ENCODE measurements at places on chromosomes 12 and 14.

DNA sequence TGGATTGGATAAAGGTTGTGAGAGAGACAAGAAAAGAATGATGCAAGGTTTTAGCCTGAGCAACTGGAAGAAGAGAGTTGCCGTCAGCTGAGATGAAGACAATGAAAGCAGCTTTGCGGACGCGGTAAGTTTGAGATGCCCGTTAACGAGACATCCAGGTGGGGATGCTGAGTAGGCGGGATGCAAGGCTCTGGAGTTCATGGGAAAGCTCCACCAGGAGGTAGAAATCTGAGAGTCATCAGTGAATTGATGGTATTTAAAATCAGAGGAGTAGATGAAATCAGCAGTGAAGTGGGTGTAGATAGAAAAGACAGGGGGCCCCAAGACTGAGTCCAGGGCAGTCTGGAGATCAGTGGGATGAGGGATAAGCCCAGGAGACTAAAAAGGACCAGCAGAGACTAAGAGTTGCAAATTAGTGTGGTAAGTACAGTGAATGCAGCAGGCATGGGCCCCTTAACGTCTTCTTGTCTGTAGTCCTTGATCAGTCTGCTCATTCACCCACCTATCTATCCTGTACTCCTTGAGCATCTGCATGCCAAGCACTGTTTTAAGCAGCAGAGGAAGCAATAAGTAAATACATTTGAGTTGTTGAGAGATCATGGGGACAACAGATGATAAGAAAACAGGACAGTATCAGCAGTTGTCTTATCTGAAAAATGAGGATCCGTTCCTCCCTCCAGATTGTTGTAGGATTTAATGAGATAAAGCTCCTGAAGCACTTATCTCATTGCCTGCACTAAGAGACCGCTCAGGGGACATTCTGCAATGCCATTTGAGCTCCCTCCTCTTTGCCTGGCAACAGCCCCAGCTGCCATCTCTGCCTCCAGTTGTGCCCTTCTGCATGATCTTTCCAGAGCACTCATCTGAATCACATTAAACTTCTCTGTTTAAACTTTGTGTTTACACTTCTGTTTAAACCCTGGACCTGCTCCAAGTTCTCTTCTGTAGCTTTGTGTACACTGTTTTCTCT lies 91.5 kb downstream of the APAF1 start:
- no peak for DNase-seq

- DNase-seq = no peak
These were observed 2.4 kb downstream of the PFKM start for GRCh38 chr12:48121522-48121921.

GRCh38 chr12:82787016-82787415 lies 100.3 kb downstream of the TMTC2 start:
- no peak for DNase-seq

- no peak for DNase-seq
These were observed 1.5 kb downstream of the BMAL2 start for GRCh38 chr12:27334042-27334720.

DNA sequence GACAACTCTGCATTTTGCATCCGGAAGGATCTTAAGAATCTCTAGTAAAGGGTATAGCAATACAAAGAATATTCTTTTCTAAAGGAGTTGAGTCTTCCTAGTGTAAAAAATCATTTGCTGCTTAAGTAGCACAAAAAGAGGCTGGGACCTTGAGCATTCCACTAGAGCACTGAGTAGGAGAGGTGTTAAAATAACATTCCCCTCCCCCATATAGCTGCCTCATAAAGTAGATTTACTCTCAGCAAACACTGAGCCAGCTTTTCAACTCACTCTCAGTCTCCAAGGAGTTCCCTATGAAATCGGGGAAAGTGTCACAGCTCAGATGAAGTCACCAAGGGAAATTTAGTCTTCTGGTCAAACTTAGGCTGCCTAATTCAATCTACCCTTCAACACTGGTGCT lies 592.7 kb downstream of the ETNK1 start:
- no peak for DNase-seq

DNA sequence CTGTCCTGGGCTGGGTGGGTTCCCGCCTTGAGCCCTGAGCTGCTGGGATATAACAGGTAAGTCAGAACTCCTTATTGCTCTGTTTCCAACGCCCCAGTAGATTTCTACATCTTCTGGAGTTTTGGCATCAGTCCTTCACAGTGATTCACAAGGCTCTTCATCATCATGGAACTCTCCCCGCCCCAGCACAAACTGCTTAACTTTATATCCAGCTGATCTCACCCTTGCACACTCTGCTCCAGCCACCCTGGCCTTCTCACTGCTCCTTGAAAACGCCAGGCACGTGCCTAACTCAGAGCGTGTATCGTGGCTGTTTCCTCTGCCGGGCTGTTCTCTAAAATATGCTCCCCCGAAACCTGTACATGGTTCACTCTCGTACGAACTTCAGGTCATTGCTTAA lies 264.9 kb downstream of the NOVA1 start:
- DNase-seq = no peak

GRCh38 chr14:88225721-88226120 lies 97.3 kb downstream of the KCNK10 start:
- no peak for DNase-seq

- no peak for DNase-seq
These were observed 58.6 kb downstream of the R3HDM2 start for GRCh38 chr12:57372233-57372632.

DNA sequence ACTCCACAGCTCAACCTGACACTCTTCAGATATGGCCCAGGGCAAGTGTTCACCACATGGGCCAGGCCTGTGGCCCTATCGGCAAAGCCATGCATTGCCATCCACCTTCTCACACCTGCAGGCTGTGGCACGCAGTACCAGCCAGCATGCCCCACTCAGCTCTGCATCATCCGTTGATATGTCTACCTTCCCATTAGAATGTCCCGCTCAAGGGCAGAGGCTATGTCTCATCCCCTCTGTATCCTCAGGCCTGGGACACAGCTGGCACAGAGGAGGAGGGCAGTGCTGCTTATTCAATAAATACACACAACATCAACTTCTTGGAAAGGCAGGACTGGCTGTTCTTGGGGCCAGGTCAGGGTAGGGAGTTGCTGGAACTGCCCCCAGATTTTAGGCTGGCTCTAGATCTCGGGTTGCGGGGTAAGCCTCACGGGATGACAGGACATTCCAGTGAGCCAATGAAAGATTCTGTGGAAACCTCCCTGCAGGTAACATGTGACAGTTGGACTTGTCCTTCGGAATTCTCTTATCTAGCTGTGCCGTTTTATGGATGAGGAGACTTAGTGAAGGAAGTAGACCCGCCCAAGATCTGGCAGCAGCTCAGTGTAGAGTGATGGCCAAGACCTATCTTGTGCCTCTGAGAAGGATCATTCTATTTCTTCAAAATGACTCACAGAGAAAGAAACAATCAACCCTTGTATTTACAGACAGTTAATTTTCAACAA lies 25.6 kb downstream of the SYNE3 start:
- DNase-seq = no peak

- no peak for DNase-seq
These were observed 115.5 kb upstream of the PARP11 start for GRCh38 chr12:3988519-3989217.

DNA sequence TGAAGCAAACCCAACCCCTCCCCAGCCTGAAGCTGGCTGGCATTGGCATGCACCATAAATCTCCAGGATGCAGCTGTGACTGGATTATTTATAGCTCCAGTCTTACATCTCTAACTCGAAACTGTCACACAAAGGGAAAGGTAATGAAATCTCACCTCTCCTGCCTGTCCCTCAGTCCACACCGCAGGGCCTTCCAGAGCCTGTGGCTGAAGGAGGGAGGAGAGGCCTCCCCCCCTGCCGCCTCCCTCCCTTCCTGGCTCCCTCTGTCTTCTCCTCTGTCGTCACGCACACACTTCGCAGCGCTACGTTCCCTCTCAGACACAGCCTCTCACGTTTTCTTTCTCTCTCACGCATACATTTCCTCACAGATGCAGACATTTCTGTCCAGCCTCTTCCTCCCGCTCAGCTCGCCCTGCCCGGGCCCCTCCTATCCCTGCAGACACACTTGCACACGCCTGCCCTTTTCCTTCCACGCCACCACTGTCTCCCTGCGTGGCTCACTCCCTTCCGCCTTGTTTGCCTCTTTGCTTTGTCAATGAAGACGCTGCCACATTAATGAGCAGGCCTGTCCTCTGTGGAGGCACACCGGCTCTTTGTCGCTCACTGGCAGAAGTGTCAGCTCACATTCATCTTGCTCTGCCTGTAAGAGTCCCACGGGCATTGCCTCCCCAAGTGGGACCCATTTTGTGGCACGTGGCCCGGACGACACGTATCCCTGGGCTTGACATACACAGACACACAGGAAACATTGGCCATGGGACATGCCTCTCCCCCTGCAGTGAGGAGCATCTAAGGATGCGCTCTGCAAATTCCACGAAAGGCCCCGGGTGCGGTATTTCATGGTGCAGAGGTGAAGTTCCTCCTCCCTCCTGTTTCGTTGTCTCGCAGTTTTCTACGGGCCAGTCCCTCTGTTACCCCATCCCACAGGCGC lies 27.9 kb downstream of the IRF2BPL start:
- DNase-seq = no peak

DNA sequence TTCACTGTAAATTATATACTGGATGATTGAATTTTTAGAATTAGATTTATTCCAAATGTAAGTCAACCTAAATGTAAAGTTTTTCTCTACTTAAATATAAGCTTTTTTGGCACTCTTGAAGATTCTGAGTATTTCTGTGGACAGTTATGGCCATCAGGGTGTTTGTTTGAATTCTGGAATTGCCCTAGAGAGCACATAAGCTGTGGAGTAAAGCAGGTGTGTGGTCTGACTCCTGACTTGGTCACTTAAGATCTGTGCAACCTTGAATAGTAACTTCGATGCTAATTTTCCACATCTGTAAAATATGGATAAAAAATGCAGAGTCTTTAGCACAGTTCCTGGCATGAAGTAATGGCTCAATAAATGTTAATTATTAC lies 64.4 kb downstream of the FUT8 start:
- no peak for DNase-seq

GRCh38 chr12:25089738-25090137 lies 105.2 kb downstream of the DNAI7 start:
- DNase-seq = no peak

DNA sequence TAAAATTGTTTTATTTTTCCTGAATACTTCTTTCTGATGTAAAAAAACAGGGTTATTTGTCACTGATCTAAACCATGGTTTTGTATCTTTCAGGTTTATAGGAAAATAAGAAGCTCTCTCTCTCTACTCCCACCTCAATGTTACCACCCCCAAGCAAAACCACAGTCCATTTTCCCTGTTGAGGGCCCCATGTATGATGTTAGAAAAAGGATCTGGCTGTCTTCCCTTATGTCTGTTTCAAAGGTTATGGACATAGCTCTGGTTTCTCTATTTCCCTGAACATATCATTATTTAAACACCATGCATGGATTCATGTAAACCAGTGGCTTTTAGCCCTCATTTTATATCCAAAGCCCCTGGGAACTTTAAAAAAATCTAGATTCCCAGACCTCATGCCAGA lies 649.0 kb upstream of the TBX3 start:
- no peak for DNase-seq

GRCh38 chr12:67940780-67941243 lies 48.4 kb upstream of the IFNG-AS1 start:
- DNase-seq = no peak

- DNase-seq = no peak
These were observed 1.1 kb downstream of the NCAPD2 start for GRCh38 chr12:6494968-6495367.

DNA sequence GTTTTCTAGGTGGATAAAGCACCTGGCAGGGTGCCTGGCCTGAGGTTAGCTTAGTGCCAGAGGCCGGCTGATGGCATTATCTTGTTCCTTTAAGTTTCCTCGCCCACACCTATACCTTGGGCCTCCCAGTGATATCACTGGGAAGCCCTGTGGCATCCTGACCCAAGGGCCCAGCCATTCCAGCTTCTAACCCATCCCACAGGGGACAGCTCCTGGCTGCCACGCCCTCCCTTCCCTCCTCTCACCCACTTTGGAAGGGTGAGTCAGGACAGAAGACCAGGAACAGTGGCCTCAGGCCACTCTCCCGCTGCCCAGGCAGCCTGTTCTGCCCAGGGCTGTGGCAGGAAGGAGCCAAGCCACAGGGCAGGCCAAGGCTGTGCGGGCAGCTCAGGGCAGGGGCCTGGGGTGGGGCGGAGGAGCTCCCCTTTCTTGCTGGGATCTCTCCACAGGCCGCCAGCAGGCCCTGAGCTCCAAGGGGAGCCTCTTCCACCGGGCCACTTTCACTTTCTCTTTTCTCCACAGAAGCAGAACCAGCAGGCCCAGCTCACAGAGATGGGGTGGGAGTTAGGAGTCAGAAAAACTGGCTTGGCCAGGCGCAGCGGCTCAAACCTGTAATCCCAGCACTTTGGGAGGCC lies 75.1 kb downstream of the IRF2BPL start:
- DNase-seq = no peak

GRCh38 chr14:100018482-100018881 lies 46.7 kb upstream of the EVL start:
- DNase-seq = no peak

GRCh38 chr12:49061157-49061650 lies 610 bp upstream of the KMT2D start:
- DNase-seq = no peak

DNA sequence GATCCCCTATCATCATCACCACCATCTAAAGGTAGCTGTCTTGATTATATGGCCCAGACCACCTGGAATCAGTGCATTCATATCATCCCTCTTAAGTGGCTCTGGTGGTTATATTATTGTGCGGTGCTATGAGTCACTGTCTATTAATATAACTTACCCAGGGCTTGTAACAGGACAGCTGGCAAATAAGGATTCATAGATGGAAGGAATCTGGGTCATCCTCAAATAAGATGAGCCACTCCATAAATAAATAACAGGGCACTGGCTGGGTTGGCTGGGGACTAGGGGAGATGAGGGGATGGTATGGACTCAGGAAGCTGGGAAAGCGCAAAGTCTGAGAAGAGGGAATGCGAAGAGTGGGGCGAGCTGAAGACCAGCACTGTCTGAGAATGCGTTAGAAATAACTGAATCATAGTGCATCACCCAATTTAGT lies 216.1 kb downstream of the NUAK1 start:
- DNase-seq = no peak

DNA sequence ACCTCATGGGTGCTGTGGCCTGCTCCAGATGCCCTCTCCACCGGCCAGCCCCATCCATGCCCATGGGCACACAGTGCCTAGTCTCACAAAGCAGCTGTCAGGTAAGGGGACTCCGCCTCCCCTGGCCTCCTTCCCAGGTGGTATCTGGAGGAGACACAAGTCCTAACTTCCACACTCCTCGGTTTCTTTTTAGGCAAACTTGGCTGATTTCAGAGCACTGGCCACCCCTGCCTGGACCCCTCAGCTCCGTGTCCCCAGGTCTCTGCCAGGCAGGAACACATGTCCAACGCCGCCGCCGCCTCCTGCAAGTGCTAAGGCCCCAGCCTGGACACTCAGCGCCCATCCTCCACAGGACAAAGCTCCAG lies 324.1 kb upstream of the DIO3 start:
- DNase-seq = no peak

DNA sequence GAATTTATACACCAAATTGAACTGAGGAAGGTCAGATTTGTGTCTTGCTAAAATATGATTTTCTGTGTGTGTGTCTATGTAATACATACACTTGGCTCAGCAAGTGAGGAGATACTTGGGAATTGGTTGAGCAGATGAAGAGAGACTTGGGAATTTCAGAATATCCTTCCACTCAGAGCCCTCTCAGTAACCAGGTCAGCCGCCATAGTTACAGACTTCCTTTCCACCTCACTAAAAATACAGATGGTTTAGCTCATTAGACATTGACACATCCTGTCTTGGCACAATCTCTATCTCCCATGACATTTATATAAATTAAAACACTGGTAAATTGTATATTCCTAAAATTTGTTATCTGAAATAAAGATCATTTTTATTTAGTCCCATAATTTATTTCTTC lies 15.9 kb downstream of the PIK3C2G start:
- no peak for DNase-seq
